Astrocyte (in vitro differentiated cells and primary cell): ENCODE measurements at places on chromosomes 7 and 10. TPM values are rescaled to one million over a fixed set of nuclear protein-coding genes. Genes with fewer than 3 reads are reported as not detected.

- no peak overlapping the region for H3K4me3 ChIP-seq
- no peaks in the 10 kb centered on the region for H3K36me3 ChIP-seq
- no peak overlapping the region for H3K27ac ChIP-seq
- no peaks in the 10 kb centered on the region for H3K27me3 ChIP-seq
Measured at GRCh38 chr7:88669913-88670312, 89.6 kb upstream of the ZNF804B start.

GRCh38 chr7:156795415-156795814 lies 97.6 kb downstream of the LMBR1 start:
- H3K4me3 ChIP-seq, result no peak overlapping the region
- no peak overlapping the region for H3K27ac ChIP-seq
- H3K27me3 ChIP-seq, result no peaks in the 10 kb centered on the region
- no peaks in the 10 kb centered on the region for H3K36me3 ChIP-seq
- H3K4me1 ChIP-seq, result no peaks in the 10 kb centered on the region

GRCh38 chr10:88531392-88532052 lies 51.6 kb downstream of the RNLS start:
- no peak for DNase-seq
- no peak overlapping the region for H3K4me3 ChIP-seq
- no peaks in the 10 kb centered on the region for H3K36me3 ChIP-seq
- no peaks in the 10 kb centered on the region for H3K4me1 ChIP-seq
- H3K27ac ChIP-seq, result no peak overlapping the region

The PDK4 gene
- 0.29 and 0.34 TPM in 2 replicates for total RNA-seq

- peak overlapping the region; percentile 71 for H3K27ac ChIP-seq
- peak; percentile 72 for DNase-seq
- H3K4me3 ChIP-seq, result no peak overlapping the region
- H3K4me1 ChIP-seq, result peaks cover 24% of the 10 kb centered on the region
- H3K27me3 ChIP-seq, result no peaks in the 10 kb centered on the region
Measured at GRCh38 chr10:18683427-18683826, 24.2 kb downstream of the ARL5B start.

- no peak overlapping the region for H3K4me3 ChIP-seq
- H3K36me3 ChIP-seq, result no peaks in the 10 kb centered on the region
- no peaks in the 10 kb centered on the region for H3K27me3 ChIP-seq
- no peaks in the 10 kb centered on the region for H3K4me1 ChIP-seq
Measured at GRCh38 chr10:57846307-57847065, 421.2 kb downstream of the IPMK start.
